ENCODE measurements at places on chromosomes 7 and 10.

GRCh38 chr10:122850705-122851640 is 5.3 kb upstream of the CUZD1 start:
- no peak for DNase-seq

DNA sequence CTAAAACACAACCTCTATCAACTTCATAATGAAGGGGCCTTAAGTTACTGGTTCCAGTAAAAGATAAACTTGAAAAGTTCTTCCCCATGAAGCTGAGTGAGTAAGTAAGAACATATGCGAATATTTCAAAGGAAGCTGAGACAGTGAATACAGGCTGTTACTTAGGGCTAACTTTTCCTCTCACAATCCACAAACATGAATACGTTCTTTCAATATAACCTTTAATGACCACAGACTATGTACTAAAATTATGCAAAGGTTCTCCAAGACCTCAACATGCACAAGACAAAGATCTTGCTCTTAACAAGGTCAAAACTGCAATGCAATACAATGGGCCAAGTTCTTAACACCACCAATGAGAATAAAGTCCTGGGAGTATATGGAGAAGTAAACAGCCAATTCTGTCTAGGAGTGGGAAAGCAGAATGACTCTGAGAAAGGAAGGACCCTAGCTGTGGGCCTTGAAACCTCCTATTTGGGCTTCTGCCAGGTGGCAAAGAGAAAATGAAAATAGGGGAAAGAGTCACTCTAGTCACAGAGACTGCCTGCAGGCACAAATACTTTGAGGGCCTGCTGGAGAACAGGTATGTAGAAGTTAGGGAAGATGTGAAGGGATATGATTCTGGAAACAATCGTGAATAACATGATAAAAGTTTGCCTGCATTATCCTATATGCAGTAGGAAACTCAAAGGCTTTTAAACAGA is 43.7 kb downstream of the OSBPL3 start:
- no peak for DNase-seq

- DNase-seq: no peak
Observed at GRCh38 chr7:127877951-127878350, 153.3 kb downstream of the LRRC4 start.

DNA sequence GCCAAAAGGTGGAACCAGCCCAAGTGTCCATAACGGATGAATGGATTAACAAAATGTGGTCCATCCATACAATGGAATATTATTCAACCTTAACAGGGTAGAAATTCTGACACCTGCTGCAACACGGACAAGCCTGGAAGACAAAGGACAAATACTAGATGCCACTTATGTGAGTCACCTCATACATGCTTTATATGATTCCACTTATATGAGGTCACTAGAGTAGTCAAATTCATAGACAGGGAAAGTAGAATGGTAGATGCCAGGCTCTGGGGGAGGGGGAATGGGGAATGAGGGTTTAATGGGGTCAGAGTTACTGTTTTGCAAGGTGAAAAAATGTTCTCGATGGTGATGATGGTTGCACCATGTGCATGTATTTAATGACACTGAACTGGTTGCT is 34.0 kb upstream of the CYTH3 start:
- no peak for DNase-seq

DNA sequence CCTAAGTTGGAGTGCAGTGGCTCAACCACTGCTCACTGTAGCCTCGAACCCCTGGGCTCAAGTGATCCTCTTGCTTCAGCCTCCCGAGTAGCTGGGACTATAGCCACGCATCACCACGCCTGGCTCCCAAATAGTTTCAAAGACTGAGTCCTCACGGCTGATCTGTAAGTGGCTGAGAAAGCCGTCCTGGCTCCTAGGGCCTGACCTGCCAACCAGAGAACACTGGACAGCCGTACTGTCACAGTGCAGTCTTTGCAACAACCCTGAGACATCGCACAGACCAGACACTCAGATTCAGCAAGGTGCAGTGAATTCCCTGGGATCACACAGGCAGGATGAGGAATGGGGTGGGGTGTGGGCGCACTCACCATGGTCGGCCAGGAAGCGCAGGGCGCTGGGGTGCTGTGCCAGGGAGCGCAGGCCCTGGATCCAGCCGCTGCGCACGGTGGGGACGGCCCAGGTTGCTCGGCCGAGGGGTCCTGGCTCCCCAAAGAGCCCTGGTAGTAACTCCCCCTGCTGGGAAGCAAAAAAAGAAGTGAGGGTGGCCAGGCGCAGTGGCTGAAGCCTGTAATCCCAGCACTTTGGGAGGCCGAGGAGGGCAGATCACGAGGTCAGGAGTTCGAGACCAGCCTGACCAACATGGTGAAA is 10.7 kb downstream of the BRAT1 start:
- no peak for DNase-seq

DNA sequence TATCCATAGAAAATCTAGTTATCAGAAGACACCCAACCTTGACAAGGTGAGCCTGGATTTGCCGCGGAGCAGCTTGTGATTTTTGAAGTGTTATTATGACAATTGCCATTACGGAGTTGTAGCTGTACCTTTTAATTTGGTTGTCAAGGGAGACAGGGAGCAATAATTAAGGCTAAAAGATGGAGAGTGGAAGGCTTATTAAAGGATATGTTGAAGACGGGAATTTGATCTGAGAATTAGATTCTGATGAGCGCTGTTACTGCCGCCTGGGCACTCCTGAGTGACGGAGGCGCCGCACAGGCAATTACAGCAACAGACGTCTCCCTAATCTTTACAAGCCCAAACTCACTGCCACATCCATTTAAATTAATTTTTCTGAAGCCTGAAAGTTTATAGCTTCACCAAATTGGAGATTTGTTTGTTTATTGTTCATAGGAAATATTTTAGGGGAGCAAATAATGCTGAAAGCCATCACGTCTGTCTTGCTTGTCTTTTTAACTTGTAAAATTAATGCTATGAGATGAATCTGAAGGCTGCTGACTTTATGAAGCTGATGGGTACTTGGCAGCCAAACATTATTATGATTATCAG is 475.0 kb upstream of the ADARB2 start:
- no peak for DNase-seq

- DNase-seq: peak; percentile 87
Observed at GRCh38 chr7:129210256-129210988, 14.4 kb upstream of the AHCYL2 start.

DNA sequence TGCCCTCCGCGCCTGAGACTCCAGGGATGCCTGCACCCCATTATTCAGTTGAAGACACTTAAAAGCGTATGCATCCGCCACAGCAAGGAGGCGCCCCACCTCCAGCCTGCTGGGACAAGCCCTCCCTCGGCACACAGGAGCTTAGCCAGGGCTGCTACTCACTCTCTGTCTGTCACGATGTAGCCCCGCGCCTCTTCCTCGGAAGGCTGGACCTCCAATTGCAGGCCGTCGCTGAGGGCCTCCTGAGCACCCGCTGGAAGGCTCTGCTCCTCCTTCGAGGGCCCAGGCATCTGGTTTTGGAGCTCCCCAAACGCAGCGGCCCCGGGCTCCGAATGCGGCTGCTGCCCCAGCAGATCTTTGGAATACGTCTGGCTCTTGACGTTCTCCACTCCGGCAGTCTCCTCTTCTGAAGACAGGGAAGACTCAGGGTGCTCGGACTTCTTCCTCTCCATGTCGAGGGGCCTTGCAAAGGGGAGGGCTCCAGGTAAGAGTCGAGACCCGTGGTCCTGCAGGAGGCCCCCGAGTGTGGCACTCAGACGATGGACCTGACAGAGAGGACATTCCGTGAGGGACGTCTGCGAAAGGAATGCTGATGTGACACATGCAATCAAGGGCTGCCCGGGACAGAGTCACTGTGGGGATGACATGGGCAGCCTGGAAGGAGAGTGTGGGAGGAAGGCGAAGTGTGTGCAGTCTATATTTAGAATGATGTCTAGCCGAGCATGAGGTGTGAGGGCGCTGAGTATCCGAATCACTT is 453.9 kb downstream of the PTPRN2 start:
- DNase-seq: no peak

DNA sequence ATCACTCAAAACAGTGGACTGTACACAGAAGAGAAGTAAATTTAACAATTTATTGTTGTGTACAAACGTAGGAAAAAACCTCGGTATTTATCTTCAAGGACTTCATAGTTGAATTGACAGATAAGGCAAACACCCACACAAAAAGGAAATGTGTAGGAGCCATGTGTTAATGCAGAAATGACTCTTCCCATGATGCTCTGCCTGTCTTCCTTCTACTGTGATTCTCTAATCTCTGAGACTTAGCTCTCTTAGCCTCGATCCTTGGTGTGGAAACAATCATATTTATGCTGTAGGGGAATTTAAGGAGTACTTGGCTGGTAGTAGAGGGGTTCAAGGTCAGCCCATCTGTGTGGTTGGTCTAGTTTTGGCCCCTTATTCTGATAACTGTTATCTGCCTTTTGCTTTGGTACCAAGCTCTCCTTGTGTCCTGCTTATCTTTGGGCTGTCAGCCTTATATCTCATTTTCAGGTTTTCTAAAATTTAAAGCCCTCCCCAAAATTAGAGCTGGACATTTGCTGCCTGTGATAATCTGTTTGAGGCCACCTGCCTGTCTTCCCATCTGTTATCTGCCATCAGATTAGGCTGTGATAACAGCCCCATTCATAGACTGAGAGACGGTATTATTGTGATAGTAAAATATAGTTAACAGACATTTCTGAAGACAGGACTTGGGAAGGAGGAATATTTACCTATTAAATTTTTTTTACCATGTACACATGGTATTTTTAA is 81.7 kb downstream of the GPR85 start:
- DNase-seq: no peak

DNA sequence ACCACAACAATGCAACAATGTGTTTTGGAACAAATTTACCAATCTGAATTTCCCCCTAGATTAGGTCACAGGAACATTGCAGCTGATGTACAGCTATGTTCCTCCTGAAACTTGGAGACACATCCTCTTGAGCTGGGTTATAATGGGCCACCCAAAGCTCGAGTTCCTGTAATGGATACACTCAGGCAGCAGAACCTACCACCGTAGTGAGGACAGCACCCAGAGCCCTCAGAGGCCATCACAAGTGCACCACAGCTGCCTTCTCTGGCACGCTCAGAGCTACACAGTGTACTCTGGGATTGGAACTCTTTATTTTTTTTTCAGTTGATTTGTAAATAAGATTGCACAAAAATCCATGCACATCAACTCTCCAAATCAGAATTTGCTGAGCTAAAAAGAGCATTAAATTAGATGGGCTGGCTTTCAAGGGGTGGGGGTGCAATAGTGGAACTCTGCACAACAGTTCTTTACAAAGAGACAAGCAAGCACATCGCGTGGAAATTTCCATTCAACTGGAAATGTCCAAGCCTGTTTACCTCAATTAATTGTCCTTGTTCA is 56.7 kb downstream of the EGFR start:
- DNase-seq: no peak

DNA sequence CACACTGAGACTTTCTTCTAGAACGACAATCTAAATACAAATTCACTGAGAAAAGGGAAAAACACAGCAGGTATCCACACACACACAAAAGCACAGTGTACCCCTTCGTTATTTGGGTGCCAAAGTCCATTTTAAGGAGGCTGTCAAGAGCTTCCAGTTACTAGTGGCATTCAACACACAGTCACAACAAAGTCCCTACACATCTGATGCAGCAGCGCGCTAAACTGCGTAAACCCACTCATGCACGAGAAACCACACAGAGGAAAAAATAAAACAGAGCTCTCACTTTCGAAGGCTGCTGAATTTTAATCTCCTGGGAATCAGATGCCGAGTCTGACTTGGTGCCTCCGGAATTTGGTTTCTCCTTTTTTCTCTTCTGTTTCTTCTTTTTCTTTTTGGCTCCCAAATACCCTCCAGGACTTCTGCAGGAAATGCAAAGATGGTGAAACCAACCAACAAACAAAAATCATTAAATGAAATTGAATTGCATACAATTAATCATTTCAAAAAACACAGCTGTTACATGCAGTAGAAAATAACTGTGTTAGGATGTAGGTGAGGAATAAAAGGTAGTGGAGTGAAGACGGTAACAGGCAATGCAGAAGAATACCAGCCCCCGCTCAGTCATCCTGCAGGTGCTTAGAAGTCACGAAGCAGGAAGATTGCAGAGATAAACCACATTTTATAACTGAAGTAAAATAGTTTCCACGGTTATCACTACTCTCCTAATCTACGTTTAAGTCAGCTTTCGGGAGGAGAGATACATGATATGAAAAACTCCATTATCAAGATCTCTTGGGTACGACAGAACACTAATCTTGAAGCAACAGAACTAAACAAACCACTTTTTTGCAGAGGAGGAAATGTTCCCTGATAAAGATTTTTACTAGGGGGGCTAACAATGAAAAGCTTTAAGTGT is 27.1 kb downstream of the NMT2 start:
- peak; percentile 46 for DNase-seq

DNA sequence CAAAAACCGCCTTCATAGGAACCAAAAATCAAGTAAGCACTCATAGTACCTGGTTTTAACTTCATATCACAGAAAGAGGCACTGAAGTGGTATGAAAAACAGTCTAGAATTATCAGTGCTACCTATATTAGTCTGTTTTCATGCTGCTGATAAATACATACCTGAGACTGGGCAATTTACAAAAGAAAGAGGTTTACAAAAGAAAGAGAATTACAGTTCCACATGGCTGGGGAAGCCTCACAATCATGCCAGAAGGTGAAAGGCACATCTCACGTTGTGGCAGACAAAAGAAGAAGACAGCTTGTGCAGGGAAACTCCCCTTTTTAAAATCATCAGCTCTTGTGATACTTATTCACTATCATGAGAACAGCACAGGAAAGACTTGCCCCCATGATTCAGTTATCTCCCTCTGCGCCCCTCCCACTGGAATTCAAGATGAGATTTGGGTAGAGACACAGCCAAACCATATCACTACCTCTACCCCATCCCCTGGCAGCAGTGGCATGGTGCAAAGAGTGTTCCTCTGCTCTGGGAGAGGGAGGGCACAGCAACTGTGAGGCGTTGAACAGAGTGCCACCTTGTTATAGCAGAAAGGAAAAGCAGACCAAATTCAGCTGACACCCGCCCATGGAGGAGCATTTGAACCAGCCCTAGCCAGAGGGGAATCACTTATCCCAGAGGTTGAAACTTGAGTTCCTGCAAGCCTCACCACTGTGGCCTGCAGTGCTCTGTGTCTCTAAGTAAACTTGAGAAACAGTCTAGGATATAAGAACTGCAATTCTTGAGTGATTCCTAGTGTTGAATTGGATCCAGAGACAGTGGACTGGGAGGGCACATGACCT is 61.9 kb upstream of the PTPRZ1 start:
- DNase-seq: no peak

- no peak for DNase-seq
Observed at GRCh38 chr7:20075440-20075839, 141.7 kb downstream of the MACC1 start.

Measured in activated T-cell treated with anti-CD3 and anti-CD28 coated beads, Interleukin-2, amount 50 U/mL, for 48 hours (primary cell).